Articular chondrocyte of knee joint (primary cell): ENCODE measurements at places on chromosomes 5 and 9. TPM values are rescaled to one million over a fixed set of nuclear protein-coding genes. Genes with fewer than 3 reads are reported as not detected.

The ACTBL2 gene
- total RNA-seq, result not detected in 2 replicates

The SMIM33 gene
- total RNA-seq, result not detected in 2 replicates

The DRD1 gene
- total RNA-seq, result not detected in 2 replicates

The ANKRD33B gene
- total RNA-seq, result 2.2 and 4.4 TPM in 2 replicates

The WDR31 gene
- total RNA-seq, result 2.9 and 3.2 TPM in 2 replicates

The PTPN3 gene
- 9.5 and 10.1 TPM in 2 replicates for total RNA-seq

The PLEKHG4B gene
- total RNA-seq, result under 0.01 TPM in 2 replicates

The SCAI gene
- 11.3 and 12.3 TPM in 2 replicates for total RNA-seq

The ABO gene
- total RNA-seq, result not detected in 2 replicates

The NACC2 gene
- total RNA-seq, result 24.8 and 28.0 TPM in 2 replicates

The NFIB gene
- 72.2 and 105 TPM in 2 replicates for total RNA-seq

The PIP5K1B gene
- under 0.01 TPM in 1 of 2 replicates, not detected in the other for total RNA-seq

The TYRP1 gene
- total RNA-seq, result 0.11 TPM in 1 of 2 replicates, not detected in the other

The ZNF474 gene
- 0.22 and 0.26 TPM in 2 replicates for total RNA-seq

The NOXA1 gene
- total RNA-seq, result 0.39 and 0.65 TPM in 2 replicates

The SHC3 gene
- total RNA-seq, result 0.26 and 1.4 TPM in 2 replicates

The GABRA1 gene
- not detected in 2 replicates for total RNA-seq

The ANKRD31 gene
- 0.13 and 0.65 TPM in 2 replicates for total RNA-seq

The AGGF1 gene
- total RNA-seq, result 25.2 and 26.3 TPM in 2 replicates

The IL4 gene
- total RNA-seq, result not detected in 2 replicates

The TMEM8B gene
- 4.4 and 4.5 TPM in 2 replicates for total RNA-seq

The MTRR gene
- 44.8 and 48.0 TPM in 2 replicates for total RNA-seq

The LRRC70 gene
- 1.4 and 2.0 TPM in 2 replicates for total RNA-seq

The SYNPO gene
- 9.7 and 12.5 TPM in 2 replicates for total RNA-seq

The HSPB3 gene
- 0.13 and 0.54 TPM in 2 replicates for total RNA-seq

The CDC20B gene
- total RNA-seq, result not detected in 2 replicates
